Activated effector memory CD4-positive, alpha-beta T cell treated with Interleukin-2 at 50 U/mL for 16 hours (primary cell): ENCODE measurements at places on chromosomes 11 and 22.

DNA sequence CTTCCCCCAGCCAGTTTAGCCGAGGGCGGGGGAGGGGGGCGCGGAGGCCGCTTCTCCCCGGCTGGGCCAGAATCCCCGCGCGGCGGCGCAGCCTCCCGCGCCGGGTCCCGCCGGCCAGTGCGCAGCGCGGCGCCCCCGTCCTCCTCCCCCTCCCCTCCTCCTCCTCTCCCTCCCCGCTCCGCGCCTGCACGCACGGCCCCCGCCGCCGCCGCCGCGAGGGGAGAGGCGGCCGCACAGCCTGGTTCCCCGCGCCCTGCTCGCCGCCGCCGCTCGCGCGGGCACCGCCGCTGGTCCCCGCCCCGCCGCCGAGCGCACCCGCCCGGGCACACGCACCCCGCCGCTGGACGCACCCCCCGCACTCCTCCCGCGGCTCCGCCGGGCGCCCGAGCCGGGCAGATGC lies at the start of gene FLRT1:
Gene FLRT1 (plus strand): TSS at position 356 of the 400 bp plus-strand sequence. CDS start 80,337 bp downstream, outside the sequence.
- DNase-seq = no peak

GRCh38 chr11:32891657-32892354 lies 805 bp upstream of the QSER1 start:
- DNase-seq = no peak

GRCh38 chr22:39932918-39933649 lies 27.1 kb upstream of the TMA7B start:
- no peak for DNase-seq

DNA sequence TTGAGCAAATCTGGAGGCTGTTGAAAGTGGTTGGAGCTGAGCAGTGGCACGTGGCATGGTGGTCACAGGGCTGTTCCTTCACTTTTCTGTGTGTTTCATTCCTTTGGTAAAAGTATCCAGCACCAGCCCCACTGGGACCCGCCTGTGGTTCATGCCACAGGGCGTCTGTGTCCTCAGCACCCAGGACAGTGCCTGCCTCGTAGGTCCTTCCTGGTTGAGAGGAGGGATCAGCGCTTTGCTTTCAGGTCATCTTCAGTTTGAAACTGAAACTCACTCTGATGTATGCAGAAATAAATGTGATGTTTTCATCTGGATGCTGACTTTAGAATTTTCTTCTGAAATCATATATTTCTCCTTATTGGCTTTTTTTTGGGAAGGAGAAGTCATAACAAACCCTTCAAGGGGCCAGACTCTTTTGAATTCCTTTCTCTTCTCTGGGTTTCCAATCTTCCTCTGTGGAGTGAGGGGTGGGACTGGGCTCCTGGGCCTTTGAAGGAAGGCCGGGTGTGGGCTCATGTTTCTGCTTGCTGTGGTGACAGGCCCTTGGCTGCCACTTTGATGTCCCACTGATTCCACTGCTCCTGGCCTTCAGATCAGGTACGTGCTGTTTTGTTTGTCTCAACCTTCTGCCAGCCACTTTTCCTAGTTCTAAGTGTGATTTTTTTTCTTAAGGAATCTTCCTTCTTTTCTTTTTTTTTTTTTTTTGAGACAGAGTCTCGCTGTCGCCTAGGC lies 26.2 kb downstream of the TBC1D22A start:
- DNase-seq = no peak

GRCh38 chr11:23211221-23211620 lies 350.9 kb upstream of the CCDC179 start:
- DNase-seq = no peak
